ENCODE measurements at places on chromosomes 3 and 15.
A peak's percentile ranks its signal among the peaks of the same experiment; 100 is the strongest.

DNA sequence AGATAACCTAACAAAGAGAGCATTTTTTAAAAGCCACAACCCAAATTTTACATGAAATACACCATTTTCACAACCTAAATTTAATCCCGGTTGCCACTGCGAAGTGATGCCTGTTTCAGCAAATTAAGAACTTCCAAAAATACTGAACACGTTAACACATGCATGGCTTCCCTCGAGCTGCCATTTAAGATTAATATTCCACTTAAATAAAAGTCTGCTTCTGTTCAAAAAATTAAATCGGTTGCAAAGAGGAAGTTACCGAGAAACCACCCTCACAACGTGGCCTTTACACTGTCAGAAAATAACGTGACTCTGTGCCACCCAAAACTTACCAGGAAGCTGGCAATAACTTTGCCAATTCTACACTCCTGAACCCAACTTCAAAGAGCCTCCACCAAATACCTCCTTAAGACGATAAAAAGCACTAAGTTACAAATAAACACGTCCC lies 1.2 kb downstream of the TBL1XR1 start:
- DNase-seq = peak; percentile 66

DNA sequence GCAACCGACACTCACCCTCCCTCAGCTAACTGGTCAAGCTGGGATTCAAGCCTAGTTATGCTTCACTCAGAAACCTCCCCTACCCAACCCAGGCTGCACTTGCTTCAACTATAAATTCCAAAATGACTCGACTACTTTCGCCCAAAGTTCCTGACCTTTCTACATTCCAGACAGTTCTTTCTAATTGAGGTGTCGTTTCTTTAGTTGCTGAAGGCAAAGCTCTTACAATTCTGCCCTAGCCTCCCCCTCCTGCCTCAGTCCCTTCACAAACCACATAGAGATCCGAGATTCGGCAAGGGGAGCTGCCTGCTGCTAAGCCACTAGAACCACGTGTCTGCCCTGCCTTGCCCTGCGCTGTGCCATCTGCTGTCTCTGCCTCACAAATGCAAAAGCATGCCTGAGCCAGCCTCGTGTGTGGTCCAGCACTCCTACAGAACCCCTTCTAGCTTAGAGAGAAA lies 74.7 kb upstream of the SH3GL3 start:
- no peak for DNase-seq

DNA sequence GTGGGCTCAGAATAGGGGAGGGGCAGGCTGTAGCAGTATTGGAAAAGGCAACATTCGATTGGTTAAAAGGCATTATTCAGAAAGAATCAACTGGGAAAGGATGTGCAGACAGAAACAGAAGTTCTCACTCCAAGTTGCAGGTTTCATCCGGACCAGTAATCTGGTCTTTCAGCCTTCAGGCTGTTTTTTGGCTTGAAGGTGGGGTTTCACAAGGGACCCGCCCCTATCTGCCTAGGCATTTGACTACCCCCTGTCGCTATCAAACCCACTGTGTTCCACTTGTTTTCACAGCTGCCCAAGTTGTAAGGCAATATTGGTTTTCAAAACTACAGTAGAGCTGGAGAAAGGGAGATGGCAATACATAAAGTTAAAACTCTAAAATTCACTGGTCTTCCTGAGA lies 96.9 kb downstream of the VPS8 start:
- no peak for DNase-seq

GRCh38 chr15:77616072-77616471 lies 16.6 kb downstream of the LINGO1 start:
- no peak for DNase-seq

- no peak for DNase-seq
These were observed 200.8 kb upstream of the SLCO3A1 start for GRCh38 chr15:91652610-91653207.

DNA sequence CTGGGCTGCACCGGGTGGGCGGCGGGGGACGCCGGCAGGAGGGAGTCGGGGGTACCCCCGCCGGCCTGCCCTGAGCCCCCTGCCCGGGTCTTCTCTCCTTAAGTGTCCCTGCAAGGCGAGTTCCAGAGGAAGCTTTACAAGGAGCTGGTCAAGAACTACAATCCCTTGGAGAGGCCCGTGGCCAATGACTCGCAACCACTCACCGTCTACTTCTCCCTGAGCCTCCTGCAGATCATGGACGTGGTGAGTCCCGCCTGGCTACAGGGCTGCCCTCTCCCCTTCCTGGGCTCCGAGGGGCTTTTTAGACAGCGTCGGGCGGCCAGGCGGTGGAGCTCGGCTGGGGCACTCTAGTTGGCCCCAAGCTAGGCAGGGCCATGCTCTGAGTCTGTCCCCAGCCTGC lies 480 bp downstream of the CHRNA7 start:
- DNase-seq = no peak

- DNase-seq = no peak
These were observed 583.9 kb downstream of the MCTP2 start for GRCh38 chr15:94815110-94815731.

GRCh38 chr3:165056510-165056909 lies 21.8 kb downstream of the SI start:
- DNase-seq = no peak

DNA sequence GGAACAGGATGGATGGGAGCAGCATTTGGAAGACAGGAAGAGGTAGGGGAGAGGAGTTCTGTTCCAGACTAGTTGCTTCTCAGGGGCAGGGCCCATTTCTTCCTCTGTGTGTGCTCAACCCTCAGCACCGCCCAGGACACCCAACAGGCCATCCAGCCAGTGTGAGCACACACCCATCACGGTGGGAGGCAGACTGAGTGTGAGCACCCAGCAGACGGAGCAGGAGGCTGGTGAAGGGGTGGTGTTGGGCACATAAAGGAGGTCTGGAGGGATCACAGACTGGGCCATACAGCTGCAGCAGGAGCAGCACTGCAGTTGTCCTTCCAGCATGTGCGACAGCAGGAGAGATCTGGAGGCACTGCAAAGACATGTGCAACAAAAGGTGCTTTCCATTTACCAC lies 88.4 kb upstream of the PLXNA1 start:
- DNase-seq = no peak

- DNase-seq = no peak
These were observed 187.9 kb downstream of the GHSR start for GRCh38 chr3:172260381-172260780.

GRCh38 chr15:64430000-64430735 lies 30.2 kb upstream of the ZNF609 start:
- peak; percentile 48 for DNase-seq
